ENCODE measurements at places on chromosomes 11 and 22.
A peak's percentile ranks its signal among the peaks of the same experiment; 100 is the strongest.

DNA sequence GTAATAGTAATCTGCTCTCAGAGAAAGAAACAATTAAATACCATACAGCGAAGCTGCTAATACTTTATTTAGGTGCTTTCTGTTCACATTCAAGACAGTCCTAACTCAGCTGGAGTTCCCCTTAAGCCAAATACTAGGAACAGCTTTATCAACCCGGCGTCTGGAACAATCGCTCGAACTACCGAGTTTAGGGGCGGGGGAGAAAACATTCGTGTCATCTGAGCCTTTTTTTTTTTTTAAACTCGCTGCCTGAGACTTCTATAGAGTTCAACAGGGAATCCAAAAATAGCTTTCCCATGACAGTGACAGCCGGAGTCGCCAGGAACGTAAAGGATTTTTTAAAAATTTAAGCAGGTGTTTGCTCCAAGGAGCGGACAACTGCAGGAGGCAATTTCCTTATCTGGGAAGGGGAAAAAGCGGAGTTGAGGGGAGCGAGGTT, 852 bp downstream of the TRAF6 start:
- DNase-seq: peak; percentile 11

DNA sequence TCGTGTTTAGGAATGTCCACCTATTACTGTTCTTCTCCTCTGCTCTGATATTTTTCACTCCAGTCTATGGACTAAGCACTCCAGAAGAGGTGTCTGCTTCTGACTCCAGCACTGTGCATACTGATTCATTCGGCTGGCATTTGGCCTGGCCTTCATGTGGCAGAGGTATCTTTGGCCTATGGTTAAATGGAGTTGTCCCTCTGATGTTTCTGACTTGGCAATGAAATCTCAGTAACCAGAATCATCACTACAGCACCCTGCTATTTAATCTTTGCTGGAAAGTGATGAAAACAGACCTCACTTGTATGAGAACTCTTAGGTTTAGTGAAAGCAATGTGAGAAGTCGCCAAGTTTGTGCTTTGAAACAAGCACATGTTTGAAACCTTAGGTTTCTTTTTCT, 155.2 kb downstream of the MAML2 start:
- no peak for DNase-seq

DNA sequence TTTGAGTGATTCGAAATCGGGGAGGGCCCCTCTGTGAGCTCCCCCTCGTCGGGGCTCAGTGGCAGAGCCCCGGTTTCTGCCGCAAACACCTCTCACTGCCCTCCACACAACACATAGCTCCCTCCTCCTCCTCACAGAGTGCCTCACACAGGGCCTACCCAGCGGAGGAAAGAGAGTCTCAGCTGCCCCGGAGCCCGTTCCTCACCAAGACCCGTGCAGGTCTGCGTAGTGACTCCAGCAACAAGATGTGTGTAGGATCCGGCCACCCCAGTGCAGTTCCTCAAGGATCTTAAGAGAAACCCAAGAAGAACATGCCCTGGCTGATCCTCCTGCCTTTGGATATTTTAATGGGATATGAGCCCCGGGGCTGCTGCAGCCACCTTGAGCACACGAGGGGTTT, 238.4 kb downstream of the BRD1 start:
- no peak for DNase-seq

DNA sequence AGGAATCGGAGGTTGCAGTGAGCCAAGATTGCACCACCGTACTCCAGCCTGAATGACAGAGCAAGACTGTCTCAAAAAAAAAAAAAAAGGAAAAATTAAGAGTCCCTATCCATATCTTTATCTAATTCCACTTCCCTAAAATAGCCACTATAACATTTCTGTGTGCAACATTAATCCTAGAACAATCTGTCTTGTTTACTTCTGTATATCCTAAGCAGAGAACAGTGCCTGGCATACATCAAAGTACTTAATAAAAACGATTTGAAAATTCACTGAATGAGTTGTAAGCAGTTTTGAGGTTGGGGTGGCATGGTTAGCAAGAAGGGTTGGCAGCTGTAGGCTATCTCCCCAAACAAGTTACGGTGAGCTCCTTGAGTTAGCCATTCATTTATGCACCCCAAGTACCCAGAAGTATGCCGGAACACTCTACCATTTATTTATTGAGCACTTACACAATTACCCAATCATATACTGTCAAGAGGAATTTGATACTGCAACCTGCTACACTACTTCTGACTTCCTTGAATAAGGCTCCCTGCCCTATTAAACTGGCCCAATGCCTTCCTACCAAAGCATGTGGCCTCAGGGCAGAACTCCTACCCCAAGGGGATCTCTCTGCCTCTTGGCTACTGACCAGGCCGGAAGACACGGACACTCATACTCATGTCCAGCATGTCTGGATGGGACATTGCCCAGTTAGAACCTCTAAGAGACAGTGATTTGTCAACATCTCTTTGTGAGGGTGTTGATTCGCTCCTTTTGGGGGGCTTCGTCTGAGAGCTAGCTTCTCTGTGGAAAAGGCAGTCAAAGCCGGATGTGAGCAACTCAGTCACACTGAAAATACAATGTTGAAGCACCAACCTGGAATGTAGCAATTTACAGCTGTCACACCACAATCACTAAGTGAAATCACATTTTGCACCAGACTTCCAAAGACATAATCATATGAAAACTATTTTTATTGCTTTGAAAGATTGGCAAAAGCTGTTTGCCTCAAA, 16.3 kb upstream of the TMEM41B start:
- DNase-seq: no peak

GRCh38 chr11:111115890-111116289, 129.6 kb upstream of the POU2AF2 start:
- DNase-seq: no peak

DNA sequence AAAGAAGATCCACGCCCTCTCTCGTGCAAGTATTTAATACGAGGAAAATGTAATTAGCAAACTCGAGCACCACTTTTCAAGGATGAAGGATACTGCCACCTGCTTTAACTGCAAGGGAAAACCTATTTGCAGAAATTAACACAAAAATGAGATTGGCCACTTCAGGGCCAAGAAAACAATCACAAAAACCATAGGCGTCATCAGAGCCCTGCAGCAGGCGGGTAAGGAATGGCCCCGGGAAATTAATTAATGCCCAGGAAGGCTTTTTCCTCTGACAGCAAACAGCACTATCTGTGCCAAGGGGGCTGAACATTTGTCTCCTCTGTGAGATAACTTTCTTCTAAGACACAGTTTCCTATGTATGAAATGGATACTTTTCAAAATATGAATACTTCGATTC, 255.7 kb downstream of the CTTN start:
- DNase-seq: no peak

GRCh38 chr11:34846467-34846866, 69.7 kb downstream of the APIP start:
- DNase-seq: no peak

GRCh38 chr11:22192642-22193347, at the start of gene ANO5:
TSS of gene ANO5 (plus strand) at chr11:22193085. CDS start at chr11:22193493, 408 bp downstream.
- DNase-seq: no peak

DNA sequence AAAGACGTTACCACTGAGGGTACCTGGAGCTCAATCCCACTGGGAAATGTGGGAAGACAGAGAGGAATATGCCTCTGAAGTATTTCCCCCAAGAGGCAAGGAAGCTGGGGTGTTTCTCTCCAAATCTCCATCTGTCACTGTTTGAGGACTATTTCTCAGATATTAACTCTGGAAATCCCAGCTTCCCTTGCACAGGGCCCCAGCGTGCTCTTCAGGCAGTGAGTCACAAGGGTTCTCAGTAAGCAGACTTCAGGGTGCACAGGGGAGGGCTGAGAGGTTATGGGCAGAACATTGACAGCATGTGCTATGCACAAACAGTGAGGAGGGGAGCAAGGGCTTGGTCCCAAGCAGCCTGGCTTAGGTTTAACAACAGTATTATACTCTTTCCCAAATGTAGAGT, 60.9 kb upstream of the EED start:
- DNase-seq: no peak

GRCh38 chr11:63614136-63614671, at the start of gene PLAAT3:
TSS of gene PLAAT3 (minus strand) at chr11:63614433. CDS start at chr11:63614014, 419 bp downstream.
- DNase-seq: no peak

- no peak for DNase-seq
Observed at GRCh38 chr11:66188580-66188979, 79.9 kb upstream of the RAB1B start.

GRCh38 chr11:78039391-78039918, 16.4 kb upstream of the KCTD14 start:
- no peak for DNase-seq

DNA sequence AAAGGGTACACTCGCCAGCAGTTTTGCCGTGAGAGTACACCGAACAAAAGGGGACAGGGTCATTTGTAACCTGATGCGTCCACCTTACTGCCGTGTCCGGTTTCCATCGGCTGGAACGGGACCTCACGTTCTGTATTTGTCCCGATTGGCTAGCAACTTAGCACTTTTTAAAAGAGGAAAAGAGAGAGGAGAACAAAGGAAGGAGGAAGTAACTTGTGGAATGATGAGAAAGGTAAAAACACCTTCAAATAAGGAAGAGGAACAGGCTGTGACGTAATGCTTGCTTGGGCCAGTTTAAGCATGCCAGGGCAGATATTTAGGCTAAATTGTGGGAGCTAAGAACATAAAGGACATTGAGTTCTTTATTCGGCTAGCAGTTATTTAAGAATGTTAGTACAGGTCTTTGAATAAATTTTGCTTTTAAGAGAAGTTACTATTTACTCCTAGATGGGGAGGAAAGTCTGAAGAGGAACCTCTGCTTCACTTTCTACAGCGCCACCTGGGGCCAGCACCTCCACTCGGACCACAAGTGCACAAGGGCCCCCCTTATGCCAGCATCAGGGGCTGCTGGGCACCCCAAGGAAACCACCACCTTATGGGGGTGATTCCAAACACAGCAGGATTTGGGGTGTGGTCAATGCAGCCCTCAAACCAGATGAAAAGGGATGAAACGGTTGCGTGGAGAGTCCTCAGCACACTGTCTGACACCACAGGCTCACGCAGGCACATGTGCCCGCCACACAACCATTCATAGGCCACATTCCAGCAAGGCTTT, 5.8 kb downstream of the ARSA start:
- no peak for DNase-seq

DNA sequence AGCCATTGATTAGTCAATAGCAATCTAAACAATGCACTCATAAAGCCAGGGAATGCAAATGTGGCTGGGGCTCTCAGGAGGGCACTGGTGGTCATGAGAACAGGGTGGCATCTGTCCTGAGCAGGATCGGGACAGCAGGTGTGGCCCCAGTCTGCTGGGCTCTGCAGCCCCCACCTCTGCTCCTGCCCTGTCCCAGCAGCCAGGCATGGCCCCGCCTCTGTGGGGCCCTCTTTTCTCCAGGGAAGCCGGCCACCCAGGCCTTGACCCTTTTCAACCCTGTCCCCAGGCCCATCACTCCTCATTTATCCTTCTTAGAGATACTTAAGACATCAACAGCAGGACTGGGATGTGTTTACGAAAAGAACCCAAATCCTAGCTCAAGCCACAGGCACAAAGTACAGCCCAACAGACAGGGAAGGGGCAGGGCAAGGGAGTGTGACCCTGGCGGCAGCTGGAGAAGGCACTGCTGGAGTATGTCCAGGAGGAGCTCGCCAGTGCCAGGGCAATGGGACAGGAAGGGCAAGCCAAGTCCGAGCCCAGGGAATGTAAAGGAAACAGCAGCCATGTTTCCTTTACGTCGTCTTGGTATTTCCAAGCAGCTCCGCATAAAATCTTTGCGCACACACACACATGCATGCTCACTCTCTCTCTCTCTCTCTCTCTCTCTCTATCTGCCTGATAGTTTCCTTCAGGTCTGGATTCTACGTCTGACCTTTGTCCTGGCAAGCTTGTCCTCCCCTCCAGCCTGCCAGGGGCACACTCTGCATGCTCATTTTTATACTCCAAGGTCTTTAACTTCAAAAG, 59.9 kb downstream of the DGCR2 start:
- no peak for DNase-seq

DNA sequence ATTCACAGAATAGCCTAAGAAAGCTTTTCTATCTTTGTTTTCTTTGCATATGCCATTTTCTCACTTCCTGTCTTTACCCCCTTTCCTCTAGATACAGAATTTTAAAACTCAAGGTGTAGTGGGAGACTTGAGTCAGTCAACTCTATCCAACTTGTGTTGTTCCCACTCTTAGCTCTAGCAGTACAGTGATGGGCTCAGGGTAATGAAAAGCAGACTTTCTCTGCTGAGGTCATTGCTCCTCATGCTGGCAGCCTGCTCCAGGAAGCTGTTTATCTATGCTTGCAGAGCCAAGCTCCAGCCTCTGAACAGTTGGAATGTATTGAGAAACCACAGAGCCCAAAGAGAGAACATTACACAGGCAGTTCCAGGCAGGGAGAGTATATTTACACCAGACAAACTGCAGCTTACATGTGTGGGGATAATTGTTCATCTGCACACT, 68.1 kb downstream of the CSTPP1 start:
- peak; percentile 80 for DNase-seq

- no peak for DNase-seq
Observed at GRCh38 chr11:119342023-119342300, 1.3 kb upstream of the C1QTNF5 start.

DNA sequence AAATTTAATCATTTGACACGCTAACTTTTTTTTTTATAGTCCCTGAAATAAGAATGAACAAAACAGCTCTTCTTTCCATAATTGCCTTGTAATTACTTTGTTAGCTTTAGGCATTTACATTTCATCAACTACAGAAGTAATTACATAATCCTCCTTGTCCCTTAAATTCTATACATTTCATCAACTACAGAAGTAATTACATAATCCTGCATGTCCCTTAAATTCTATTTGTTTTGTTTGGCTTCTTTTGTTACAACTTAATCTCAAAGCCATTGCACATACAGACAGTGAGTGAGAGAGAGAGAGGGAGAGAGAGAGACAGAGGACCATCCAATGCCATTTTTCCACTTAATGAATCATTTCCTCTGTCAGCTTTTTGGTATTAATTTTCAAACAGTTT, 873.2 kb downstream of the METTL15 start:
- no peak for DNase-seq

- DNase-seq: no peak
Observed at GRCh38 chr22:23197836-23198235, 17.5 kb downstream of the BCR start.

DNA sequence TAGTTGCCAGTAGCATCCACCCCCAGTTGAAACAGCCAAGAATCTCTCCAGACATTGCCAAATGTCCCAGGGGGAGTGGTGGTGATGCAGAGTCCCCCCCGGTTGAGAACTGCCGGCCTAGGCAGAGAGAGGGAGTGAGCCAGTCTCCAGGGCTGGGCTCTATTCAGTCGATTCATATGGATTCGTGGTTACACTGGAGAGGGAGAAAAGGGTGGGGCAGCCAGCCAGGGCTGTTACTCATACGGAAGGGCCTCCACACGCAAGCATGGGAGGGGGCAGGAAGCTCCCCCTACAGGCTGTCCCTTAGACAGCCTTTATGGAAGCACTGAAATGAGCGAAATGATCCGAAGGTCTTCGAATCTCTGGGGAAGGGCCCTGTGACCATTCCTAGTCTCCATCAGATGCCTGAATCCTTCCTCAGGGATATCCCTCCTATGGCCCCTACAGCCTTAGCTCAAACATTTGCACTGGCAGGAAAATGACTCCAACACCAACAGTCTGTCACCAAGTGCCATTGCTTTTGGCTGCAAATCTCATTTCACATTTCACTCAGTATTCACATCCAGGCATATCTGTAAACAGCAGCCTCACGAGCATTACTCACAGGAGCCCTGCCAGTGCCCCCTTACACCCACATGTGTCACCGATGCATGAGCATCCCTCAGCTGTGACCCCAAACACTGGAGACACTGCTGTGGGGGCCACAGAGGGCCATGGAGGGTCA, 18.4 kb upstream of the TLCD5 start:
- DNase-seq: no peak

- no peak for DNase-seq
Observed at GRCh38 chr11:1743585-1744136, 6.7 kb downstream of the IFITM10 start.

Measured in GF-D8 (cell line).